ENCODE measurements at places on chromosomes 5 and 9.

DNA sequence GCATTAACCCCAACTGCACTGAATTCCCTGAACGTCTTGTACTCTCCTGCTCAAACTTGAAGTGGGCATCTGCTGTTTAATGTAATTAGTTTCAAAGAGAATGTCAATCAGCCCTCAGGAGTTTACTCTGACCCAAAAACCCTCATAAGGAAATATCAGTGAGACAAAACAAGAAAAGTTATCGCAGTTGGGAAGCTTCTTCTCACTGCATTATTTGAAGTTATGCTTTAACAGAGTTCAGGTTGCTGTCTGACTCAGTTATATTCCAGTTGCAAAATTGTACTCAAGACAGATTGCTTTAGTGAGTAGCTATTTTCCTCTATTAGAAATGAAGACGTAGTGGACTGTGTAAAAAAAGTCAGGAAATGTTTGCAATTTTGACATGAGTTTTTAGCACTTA, 52.1 kb downstream of the PPIC start:
- no peak for DNase-seq

GRCh38 chr5:101782352-101783103, 513.6 kb downstream of the SLCO4C1 start:
- DNase-seq: no peak

DNA sequence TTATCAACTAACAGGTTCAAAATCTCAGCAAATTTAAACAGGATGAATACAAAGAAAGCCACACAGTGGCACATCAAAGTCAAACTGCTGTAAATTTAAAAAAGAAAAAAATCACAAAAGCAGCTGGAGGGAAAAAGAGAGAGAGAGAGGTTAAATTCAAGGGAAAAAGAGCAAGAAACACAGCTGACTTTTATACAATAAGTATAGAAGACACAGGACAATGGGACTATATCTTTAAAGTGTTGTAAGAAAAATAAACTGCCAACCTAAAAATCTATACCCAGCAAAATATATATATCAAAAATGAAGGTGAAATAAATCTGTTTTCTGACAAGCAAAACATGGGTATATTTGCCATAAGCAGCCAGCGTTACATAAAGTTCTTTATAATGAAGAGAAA, 261.5 kb downstream of the TLE1 start:
- no peak for DNase-seq

DNA sequence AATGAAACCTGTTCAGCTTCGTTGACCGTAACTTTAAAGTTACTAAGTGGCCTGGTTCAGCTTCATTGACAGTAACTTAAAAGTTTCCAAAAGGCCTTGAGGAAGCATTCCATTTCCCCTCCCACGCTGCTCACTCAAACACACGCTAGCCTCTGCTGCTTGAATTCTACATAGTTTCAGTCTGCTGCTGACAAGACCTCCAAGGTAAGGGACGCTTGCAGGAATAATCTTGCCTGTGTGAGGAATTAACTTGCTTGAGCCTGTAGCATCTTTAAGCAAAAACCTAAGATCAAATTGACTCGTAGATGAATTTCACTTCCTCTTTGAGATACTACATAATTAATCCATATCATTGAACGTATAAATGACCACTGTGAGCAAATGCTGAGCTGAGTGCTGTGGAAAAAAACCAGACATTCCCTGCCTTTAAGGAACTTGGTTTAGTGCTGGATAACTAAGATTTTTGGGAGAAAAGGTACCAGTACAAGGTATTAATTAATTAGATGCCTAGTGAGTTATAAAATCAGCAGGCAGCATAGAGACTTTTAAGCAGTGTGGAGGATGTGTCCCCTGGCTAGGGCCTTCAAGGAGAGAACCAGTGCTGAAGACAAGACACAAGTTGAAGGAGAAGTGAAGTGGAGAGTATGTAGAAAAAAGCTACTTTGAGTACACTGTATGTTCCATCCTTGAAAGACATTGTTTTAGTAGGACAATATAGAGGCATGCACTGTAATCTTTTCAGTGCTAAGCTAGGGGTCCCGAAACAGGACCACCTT, 39.2 kb downstream of the GRAMD2B start:
- DNase-seq: no peak

DNA sequence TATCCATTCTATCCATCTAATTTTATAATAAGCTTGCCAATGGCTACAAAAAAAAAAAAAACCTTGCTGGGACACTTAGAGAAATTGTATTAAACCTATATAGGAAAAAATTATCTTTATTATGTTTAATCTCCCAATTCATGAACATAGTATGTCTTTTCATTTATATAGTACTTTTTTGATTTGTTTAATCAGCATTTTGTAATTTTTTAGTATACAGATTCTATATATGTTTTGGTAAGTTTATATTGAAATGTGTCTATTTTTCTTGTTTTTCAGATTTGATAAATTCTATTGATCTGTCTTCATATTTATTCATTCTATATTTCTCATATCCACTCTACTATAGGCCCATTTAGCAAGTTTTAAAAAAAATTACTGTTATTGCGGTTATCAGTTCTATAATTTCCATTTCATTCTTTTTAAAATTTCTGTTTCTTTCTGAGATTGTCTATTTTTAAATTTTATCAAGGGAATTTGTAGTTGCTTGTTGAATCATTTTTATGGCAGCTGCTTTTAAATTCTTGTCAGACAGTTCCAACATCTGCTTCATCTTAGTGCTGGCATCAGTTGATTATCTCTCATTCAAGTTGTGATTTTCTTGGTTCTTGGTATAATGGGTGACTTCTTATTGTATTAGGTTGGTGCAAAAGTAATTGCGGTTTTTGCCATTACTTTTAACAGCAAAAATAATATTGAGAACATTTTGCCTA, 170.1 kb upstream of the S1PR3 start:
- DNase-seq: no peak

GRCh38 chr9:71518045-71518827, 250.1 kb downstream of the CEMIP2 start:
- no peak for DNase-seq

GRCh38 chr5:76479973-76480667, 77.0 kb downstream of the IQGAP2 start:
- no peak for DNase-seq

DNA sequence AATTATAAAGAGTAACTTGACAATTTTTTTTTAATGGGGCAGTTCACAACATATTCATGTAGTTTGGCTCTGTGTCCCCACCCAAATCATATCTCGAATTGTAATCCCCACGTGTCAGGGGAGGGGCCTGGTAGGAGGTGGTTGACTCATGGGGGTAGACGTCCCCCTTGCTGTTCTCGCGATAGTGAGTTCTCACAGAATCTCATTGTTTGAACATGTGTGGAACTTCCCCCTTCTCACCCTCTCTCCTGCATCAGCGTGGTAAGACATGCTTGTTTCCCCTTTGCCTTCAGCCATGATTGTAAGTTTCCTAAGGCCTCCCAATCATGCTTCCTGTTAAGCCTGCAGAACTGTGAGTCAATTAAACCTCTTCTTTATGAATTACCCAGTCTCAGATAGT, 40.7 kb downstream of the FBXW11 start:
- no peak for DNase-seq

DNA sequence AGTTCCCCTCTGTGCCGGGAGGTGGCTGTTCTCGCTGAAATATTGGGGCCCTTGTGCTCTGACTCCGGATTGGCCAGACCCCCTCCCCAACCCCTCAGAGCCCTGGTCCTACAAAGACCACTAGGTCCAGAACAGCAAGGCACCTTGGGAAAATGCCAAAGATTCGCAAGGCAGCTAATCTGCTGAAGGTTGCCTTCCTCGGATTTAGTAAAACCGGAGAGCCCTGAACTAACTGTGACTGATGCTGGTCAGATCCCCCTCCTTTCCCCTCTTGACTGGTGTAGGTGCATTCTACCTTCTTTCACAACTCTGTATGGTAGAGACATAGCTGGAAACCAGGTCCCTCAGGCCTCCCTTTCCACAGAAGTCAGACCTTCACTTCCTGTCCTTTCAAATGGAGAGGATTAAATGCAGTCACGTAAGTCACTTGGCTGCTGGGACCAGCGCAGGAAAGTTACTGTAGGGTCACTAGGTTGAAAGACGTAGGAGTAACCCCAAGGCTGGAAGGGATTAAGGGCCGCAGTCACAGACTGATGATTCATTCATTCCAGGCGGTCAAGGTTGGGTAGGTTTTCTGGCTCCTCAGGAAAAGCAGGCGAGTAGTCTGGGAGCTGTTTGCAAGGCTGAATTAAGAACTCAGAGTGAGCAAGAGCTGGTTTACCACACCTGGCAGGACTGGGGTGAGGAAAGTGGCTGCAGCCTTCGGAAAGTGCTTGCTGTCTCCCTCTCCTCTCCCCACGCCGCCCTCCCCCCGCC, 5.3 kb downstream of the BARX1 start:
- no peak for DNase-seq

DNA sequence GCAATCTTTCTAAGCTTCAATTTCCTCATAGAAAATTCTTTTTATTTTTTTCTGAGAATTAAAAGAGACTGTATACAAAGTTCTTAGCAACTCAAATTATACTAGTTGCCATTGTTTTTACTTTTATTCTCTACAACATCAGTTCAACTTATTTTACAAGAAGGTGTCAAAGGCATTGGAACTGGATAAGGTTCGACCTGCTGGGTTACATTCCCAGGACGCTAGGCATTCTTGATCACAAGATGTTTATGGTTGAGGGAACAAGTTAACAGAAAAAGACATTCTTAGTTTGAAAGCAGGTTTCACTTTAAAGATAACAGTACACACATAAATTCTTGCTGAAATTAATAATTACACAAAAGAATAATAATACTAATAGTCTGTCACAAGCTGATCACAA, 163.5 kb upstream of the SNX2 start:
- no peak for DNase-seq

- DNase-seq: no peak
Observed at GRCh38 chr9:108377881-108378280, 477.9 kb downstream of the ACTL7B start.

GRCh38 chr5:160486573-160486972, 64.9 kb downstream of the PTTG1 start:
- no peak for DNase-seq

DNA sequence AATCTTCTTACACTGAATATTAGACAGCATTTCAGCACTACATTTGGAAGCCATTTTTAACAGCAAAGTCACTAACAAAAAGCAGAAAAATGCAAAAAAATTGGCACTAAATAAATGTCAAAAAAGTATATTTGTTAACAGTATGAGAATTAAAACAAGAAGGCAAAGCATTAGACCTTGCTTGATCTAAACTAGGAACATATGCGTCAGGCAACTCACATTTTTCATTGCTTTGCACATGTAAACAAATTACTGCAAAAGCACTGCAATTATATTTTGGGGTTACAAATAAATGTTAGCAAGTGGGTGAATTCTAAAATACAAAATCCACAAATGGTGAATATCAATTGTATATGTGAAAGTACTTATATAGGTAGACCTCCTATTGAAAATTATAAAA, 49.0 kb upstream of the RAPGEF6 start:
- no peak for DNase-seq

GRCh38 chr5:135456238-135457099, 4.3 kb upstream of the TIFAB start:
- no peak for DNase-seq

DNA sequence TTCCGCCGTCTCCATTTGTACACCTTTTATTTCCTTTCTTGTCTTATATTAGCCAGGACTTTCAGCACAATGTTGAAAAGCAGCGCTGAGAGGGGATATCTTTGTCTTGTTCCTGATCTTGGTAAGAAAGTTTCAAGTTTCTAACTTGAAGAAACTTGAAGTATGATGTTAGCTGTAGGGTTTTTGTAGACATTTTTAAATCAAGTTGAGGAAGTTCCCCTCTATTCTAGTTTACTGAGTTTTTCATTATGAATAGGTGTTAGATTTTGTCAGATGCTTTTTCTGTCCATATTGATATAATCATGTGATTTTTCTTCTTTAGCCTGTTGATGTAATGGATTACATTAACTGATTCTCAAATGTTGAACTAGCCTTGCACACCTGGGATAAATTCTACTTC, 425.7 kb downstream of the PIK3R1 start:
- DNase-seq: no peak

DNA sequence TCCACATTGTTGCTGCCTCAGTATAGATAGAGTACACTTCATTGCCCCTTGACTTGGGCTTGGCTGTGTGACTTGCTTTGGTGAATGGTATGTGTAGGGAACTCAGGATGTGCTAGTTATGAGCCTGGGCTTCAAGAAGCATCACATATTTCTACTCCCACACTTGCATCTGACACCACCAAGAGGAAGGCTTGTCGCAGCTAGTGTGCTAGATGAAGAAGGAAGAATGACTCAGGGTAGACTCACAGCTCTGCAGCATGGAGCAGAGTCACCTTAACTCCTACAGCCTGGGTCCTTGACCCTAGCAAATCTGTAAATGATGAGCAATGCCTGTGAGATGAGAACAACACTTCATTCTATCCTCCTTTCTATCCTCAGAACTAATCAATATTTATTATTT, 261.8 kb downstream of the ASTN2 start:
- no peak for DNase-seq

DNA sequence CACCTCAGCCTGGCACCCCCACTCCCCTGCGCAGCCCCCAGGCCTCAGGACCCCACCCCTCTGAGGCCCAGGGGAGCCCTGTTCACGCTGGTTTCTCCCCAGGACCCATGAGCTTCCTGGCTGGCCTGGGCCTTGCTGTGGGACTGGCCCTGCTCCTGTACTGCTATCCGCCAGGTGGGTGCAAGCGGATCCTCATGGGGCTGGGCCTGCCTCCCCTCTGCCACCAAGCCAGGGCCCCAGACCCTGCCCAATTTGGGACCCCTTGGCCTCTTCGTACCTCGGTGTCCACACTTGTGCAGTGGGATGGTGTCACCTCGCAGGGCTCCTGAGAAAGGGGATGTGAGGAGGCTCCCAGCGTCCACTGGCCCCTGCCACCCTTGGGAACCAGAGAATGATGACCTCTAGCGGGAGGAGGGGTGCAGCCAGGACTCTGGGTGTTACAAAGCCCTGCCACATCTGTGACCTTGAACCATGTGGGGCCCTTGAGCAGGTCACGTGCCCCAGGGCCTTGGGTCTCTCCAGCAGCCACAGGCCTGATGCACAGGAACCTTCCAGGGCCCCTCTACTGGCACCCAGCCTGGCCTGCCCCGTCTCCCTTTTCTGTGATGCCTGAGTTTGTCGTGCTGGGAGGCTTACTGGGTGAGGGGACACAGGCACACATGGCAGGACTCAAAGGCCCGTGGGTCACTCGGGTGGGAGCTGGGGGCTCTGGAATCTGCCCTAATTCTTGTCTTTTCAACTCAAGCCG, 16.3 kb downstream of the CARD19 start:
- no peak for DNase-seq

DNA sequence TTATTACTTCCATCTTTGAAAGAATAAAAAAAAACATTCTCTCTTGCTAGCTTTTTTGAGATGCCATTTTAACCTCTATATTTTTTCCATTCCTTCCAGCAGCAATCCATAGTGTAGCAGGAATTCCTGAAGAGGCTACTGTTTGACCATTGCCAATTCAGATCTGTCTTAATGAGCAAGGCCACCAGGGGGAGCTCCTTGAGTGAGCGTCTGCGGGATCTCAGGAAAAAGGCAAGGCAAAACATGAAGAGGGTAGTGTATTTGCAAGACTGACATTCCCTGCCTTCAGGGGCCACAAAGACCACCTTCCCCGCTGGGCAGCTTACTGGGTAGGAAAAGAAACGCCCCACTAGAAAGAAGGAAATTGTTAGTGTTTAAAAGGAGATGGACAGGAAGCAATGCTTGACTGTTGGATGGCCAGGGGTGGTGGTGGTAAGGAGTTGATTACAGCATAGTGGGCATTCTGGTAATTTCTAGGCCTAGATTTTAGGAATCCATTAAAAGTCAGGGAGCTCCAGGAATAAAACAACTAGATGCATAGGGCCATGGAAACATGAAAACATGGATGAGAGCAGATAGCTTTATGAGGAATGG, 206.6 kb upstream of the HAPLN1 start:
- DNase-seq: peak; percentile 30

Data from stimulated activated CD4-positive, alpha-beta T cell treated with anti-CD3 and anti-CD28 coated beads, Interleukin-2, amount 100 ng/mL, for 48 hours (primary cell).